Left forelimb (tissue), 1 donor: ENCODE measurements at places on chromosomes 1 and 21.

- no peak for DNase-seq
Measured at GRCh38 chr1:116268211-116268610, 104.8 kb upstream of the ATP1A1 start.

- no peak for DNase-seq
Measured at GRCh38 chr1:1304331-1305299, 3.1 kb downstream of the ACAP3 start.

- no peak for DNase-seq
Measured at GRCh38 chr1:5856246-5856815, 135.9 kb downstream of the NPHP4 start.

GRCh38 chr1:16258591-16259135 is 21.7 kb upstream of the CPLANE2 start:
- DNase-seq: no peak

- no peak for DNase-seq
Measured at GRCh38 chr1:81949421-81949820, 148.7 kb downstream of the ADGRL2 start.

DNA sequence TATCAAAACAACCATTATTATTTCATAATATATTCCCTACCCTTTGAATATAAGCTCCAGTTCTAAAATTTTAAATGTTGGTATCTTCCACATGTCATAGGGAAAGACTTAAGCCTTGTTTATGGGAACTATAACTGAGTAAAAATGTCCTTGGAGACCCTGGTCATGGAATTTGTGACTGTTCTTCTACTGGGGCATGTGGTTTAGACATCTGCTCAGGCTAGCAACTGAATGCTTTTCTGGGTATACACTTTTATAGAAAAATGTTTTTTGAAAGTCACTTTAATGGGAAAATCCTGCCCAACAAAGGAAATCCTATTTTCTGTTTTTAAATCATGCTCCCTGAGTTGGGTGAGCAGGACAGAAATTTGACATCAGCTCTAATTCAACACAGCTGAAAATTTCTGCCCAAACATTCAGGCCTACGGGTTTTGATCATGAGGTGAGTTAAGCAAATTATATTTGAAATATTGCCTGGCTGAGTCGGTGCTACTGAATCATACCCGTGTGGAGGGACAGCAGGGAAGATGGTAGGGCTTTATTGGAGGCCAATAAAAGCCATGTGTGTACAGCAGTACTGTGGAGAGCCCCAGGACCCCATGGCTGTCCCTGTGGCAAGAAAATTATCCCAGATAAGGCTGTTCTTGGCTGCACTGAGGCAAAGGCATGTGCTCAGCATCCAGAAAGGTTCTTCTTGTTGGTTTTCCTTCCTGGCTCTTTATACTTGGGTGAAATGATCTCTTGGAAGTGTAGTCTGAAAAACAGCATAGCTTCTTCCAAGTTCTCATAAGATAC is 391.8 kb downstream of the DISC1 start:
- DNase-seq: no peak

- DNase-seq: peak; percentile 64
Measured at GRCh38 chr1:47507881-47508701, 70.2 kb downstream of the FOXD2 start.

DNA sequence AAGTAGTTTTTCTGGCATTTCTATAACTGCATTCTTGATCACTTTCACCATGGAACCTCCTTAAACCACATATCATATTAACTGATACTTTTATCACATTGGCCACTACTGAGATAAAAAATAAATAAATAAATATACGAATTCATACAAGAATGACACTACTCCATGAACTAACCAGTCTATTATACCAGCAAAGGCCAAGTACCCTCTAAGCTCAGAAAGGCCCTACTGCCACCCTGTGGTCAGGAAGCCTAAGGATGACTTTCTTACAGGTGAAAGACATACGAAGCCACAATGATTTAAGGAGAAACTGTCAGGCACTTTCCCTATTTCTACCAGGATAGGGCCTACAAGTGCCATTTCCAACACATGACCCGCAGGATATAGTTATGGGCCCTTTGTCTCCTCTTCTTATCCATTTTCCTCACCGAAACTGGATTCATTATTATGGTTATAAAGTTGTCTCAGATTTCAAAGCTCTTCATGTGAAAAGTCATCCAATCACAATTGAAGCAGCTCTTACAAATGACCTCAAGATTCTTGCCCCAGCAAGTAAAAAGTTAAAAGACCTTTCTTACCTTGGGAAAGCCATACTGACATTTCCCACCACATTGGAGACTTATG is 23.9 kb downstream of the DNAJC8 start:
- DNase-seq: no peak

- DNase-seq: no peak
Measured at GRCh38 chr1:2913091-2913490, 108.2 kb upstream of the ACTRT2 start.

- DNase-seq: no peak
Measured at GRCh38 chr1:167373398-167373797, 144.9 kb downstream of the CD247 start.

DNA sequence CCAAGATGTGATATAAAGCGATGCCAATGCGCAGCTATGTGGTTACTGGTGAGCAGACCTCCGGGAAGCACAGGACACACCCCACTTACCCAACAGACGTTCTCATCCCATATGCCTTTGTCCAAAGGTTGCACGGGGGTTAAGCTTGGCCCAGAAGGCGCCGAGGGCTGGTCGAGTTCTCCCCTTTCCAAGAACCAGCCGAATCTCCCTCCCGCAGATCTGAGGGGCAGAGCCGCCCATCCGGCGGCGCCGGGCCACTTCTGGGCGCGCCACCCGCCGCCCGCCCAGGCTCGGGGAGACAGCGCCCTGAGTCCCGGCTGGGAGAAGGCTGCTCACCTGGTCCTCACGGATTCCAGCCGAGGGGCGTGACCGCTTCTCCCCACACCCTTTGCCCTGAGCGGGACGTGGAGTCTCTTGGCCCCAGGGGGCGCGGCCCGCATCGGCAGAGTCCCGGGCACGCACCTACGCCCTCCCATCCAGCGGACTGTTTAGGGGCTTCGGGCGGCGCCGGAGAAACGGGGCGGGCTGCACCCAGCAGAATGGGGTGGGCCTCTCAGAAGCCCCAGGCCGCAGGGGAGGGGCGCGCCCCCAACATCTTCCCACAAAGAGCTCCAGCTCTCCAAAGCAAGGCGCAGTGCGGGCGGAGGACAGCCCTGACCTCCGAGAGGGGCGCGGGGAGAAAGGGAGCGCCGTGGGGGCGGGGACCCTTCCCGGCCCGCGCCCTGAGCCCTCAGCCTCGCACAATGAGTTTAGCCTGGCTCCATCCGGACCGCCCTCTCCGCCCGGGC is 615 bp downstream of the GPR161 start:
- DNase-seq: peak; percentile 73

GRCh38 chr1:48492392-48492791 is 20.4 kb upstream of the SPATA6 start:
- DNase-seq: no peak

DNA sequence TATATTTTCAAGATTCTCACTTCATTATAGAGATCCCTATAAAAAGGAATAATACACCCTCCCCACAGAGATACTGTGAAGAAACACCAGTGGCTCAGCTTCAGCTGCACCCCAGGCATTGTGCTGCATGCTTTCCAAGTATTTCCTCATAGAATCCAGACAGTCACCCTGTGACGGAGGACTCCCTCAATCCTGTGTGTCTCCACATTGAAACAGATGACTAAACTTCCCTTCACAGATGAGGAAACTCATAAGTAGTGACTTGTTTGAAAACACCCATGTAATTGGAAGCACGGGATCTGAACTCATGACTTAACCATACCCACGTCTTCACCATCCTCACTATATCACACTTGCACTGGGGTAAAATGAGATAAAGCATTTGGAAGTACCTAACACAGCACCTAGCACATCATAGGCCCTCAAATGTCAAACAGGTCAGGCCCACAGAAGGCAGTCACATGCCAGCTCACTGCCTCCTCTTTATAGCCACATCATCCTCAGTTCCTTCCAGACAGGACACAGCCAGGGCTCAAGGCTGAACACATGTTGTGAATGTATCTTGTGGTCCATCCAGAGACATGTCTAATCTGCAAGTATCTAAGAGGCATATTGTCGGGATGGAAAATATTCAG is 55.2 kb downstream of the GPR161 start:
- DNase-seq: no peak

GRCh38 chr1:187044411-187044810 is 215.7 kb downstream of the PLA2G4A start:
- DNase-seq: no peak

DNA sequence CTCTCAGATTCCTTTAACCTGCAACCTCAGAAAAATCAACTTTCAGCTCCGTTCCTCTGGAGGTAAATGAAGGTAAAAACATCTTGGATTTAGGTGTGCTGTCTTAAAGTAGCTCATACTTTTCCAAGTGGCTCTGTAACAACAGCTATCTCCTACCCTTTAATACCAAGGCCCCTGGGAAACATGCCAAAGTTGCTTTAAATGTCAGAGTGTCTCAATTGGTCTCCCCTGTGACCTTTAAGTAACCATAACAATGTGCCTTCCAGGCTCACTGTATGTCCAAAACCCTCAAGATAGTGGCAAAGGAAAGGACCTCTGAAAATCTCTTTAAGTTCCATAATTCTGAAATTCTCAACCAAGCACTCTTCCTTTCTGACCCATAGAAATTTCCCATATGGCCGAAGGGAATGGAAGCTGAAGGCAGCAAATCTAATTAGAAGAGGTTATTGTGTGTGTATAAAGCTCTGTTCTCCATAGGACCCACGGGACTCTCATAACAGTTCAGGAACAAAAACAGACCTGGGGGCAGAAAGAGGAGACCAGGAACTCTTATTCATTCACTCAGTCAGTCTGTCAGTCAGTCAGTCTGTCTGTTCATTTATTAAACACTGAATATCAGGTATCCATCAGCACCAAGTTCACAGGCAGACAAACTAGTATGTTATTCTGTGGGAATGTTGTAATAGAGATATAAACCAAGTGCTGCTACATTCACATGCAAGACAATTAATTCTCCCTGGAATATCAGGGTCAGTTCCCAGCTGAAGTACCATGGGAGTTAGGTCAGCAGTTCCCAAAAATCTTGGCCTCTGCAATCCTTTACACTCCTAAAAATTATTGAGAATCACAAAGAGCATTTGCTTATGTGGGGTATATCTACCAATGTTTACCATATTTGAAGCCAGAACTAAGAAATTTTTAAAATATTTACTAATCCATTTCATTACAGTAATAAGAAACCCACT is 19.1 kb downstream of the ASTN1 start:
- DNase-seq: no peak

DNA sequence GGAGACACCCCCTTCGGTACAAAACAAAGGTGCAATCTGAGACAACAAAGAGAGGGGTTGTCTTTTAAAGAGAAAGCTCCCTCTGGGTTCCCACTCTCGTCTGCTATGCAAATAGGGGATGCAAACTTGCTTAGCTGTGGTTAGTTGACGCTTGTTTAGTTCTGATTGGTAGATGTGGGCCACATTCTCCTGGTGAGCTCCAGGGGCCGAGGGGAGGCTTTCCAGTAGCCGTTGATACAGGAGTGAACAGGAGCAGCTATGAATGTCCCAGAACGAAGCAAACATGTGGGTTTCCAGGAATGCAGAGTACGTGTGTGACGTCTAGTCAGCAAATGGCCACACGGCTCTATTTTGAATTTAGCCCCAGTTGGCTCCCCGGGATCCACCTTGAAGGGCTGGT is 14.7 kb downstream of the TFF2 start:
- DNase-seq: no peak

GRCh38 chr21:26070121-26070520 is 100.4 kb downstream of the APP start:
- DNase-seq: no peak

DNA sequence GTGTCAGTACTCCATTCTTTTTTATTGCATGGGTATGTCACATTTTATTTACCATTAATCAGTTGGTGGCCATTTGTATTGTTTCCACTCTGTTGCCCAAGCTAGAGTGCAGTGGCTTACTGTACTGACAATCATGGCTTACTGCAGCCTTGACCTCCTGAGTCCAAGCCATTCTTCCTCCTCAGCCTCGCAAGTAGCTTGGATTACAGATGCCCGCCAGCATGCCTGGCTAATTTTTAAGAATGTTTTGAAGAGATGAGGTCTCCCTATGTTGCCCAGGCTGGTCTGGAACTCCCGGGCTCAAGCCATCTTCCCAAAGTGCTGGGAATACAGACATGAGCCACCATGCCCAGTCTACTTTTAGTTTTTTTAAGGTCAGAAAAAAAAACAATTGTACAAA is 813 bp upstream of the SFT2D2 start:
- no peak for DNase-seq

- no peak for DNase-seq
Measured at GRCh38 chr1:160056648-160057169, 13.3 kb downstream of the KCNJ10 start.

GRCh38 chr1:153494976-153495535 is 34.6 kb upstream of the S100A7 start:
- DNase-seq: peak; percentile 83

GRCh38 chr1:20233394-20233793 is 47.1 kb upstream of the PLA2G2C start:
- no peak for DNase-seq

DNA sequence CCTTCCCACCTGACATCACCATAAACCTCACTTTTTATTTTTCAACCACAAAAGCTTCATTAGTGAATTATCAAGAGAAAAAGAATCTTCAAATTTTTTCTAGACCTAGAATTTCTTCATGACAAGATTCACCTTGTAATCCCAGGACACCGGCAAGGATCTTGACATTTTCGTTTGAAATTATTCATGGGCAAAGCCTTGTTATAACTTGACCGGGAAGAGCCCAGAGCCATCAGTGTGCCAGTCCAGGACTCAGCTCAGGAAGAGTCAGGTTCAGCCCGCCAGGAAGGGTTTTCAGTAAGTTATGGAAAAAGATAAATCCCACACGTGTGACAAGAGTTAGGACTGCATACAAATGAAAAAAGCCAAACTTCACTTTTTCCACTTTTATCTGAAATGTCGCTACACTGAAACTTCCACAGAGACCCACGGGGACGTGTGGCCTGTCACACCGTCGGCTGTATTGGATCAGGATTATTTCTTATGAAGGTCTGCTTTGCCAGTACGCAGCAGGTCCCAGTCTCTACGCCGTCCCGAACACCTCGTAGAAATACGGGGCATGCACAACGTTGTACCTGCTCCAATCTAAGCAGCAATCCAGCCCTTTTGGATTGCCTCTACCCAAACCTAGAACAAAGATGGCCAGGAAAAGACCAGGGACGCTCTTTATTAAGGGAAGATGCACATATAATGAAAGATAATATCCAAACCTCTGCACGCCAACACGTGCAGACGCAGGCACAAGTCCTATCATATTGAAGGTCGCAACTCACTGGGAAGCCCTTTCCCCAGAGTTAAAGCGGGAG is 916 bp downstream of the F3 start:
- DNase-seq: no peak

- DNase-seq: peak; percentile 87
Measured at GRCh38 chr1:83998498-83999315, at the start of gene TTLL7. Gene TTLL7, minus strand, starts transcription at chr1:83999132. Its CDS starts 46,921 bp downstream, at chr1:83952211.

GRCh38 chr1:234489007-234489697 is 10.2 kb upstream of the TARBP1 start:
- no peak for DNase-seq

- no peak for DNase-seq
Measured at GRCh38 chr1:26724118-26724517, 28.3 kb downstream of the ARID1A start.
